ENCODE measurements at places on chromosomes 3 and 15.

GRCh38 chr15:37682304-37682703 is 252.1 kb upstream of the TMCO5A start:
- DNase-seq: no peak

GRCh38 chr3:65776494-65776893 is 262.2 kb downstream of the MAGI1 start:
- DNase-seq: no peak

DNA sequence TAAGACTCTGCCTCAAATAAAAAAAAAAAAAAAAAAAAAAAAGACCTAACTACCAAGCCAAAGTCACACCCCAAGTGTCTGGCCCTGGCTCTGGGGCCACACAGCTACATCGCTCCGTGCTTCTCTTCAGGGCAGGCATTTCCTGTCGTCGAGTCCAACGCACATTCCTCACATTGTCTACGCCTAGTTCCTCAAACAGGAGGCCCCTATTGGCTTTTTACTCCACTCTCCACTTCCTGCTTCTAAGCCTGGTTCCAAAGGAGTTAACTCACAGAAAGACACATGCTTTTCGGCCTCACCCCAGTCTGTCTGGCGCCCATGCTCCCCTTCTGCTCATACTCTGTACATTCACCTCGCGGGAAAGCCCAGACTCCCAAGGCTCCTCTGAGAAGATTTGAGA is 28.8 kb downstream of the KNG1 start:
- no peak for DNase-seq

GRCh38 chr3:56136514-56136913 is 331.8 kb downstream of the ERC2 start:
- DNase-seq: no peak

- no peak for DNase-seq
Observed at GRCh38 chr3:74351213-74351612, 263.2 kb downstream of the CNTN3 start.
